ENCODE measurements at places on chromosomes 5 and 9.

GRCh38 chr5:172142709-172143215 lies 45.3 kb downstream of the STK10 start:
- H3K4me1 ChIP-seq: peaks cover 71% of the 10 kb centered on the region
- H3K4me3 ChIP-seq: no peak overlapping the region
- H3K36me3 ChIP-seq: peaks cover 55% of the 10 kb centered on the region
- H3K27me3 ChIP-seq: no peaks in the 10 kb centered on the region

GRCh38 chr5:119315516-119315949 lies 40.3 kb upstream of the TNFAIP8 start:
- peak overlapping the region; percentile 85 for H3K27ac ChIP-seq
- no peaks in the 10 kb centered on the region for H3K27me3 ChIP-seq
- DNase-seq: peak; percentile 65
- H3K36me3 ChIP-seq: peaks cover 67% of the 10 kb centered on the region
- peaks cover 91% of the 10 kb centered on the region for H3K4me1 ChIP-seq

DNA sequence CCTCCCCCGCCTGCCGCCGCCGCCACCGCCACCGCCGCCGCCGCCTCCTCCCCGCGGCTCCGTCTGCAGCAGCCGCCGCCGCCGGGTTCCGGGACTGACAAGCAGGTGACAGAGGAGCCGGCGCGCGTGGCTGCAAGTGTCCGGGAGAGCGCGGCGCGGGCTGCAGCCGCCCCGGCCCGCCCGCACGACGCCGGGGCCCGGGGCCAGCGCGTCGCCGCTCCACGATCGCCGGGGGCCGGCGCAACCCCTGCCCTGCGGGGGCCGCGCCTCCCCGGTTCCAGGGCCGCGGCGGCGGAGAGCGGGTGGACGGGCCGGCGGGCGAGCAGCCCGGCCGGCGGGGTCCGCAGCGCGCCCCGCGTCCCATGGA lies 343 bp downstream of the LMX1B start:
- H3K36me3 ChIP-seq: no peaks in the 10 kb centered on the region
- no peak overlapping the region for H3K27ac ChIP-seq

- no peak for DNase-seq
- no peaks in the 10 kb centered on the region for H3K36me3 ChIP-seq
- H3K27me3 ChIP-seq: peaks cover 32% of the 10 kb centered on the region
- H3K27ac ChIP-seq: no peak overlapping the region
Observed at GRCh38 chr5:159515197-159515596, 184.9 kb upstream of the IL12B start.

DNA sequence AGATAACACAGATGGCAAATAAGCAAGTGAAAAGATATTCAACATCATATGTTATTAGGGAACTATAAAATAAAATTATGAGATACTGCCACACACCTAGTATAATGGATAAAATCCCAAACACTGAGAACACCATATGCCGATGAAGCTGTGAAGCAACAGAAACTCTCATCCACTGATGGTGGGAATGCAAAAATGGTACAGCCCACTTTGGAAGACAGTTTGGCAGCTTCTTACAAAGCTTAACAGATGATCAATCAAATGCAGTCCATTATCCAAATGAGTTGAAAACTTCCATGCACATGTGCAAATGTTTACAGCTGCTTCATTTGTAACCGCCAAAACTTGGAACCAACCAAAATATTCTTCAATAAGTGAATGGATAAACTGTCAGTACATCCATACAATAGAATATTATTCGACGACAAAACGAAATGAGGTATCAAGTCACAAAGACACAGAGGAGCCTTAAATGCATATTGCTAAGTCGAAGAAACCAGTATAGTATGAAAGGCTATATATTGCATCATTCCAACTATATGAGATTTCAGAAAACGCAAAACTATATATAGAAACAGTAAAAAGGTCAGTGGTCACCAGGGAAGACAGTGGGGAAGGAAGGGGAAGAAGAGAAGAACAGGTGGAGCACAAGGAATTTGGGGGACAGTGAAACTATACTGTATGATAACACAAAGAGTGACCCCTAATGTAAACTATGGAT lies 14.9 kb downstream of the PFDN1 start:
- H3K27me3 ChIP-seq: no peaks in the 10 kb centered on the region
- H3K4me3 ChIP-seq: no peak overlapping the region

- DNase-seq: no peak
- peaks cover 37% of the 10 kb centered on the region for H3K27me3 ChIP-seq
- no peak overlapping the region for H3K4me3 ChIP-seq
- H3K4me1 ChIP-seq: no peaks in the 10 kb centered on the region
- H3K36me3 ChIP-seq: no peaks in the 10 kb centered on the region
Observed at GRCh38 chr9:99445920-99446319, 223.8 kb downstream of the SEC61B start.

DNA sequence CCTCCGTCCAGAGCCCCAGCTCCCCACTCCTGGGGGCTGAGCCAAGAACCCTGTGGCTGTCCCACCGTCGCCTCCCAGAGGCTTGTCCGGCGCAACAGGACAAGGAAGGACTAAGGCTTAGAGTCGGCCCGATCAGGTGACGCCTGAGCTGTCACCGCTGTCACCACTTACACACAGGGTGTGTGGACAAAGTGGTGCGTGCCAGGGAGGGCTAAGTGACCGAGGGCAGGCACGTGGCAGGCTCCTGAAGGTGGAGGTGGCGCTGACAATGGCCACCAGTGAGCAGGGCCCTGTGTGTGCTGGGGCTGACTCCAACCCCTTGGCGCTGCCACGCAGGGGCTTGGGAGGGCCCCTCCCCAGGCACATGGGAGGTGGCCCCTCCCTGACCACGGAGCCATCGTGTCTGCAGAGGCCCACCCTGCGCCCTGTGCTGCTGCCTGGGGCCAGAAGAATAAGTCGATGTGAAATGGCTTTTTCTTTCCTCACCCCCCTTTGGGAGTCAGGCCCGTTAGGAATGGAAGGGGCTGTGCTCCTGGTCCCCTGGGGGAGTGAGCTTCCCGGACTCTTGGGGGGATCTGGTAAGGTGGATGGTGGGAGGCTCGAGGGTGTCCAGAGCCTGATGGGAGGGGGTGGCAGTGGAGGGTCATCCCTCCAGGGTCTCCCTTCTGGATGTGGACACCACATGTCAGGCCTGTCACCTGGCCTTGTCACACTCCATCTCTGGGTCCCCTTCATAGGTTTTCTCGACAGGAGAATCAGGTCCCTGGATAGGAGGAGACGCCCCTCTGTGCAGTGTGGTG lies 2.6 kb upstream of the GPSM1 start:
- no peak for DNase-seq
- peaks cover 2% of the 10 kb centered on the region for H3K4me1 ChIP-seq
- no peaks in the 10 kb centered on the region for H3K36me3 ChIP-seq
- H3K27ac ChIP-seq: no peak overlapping the region

DNA sequence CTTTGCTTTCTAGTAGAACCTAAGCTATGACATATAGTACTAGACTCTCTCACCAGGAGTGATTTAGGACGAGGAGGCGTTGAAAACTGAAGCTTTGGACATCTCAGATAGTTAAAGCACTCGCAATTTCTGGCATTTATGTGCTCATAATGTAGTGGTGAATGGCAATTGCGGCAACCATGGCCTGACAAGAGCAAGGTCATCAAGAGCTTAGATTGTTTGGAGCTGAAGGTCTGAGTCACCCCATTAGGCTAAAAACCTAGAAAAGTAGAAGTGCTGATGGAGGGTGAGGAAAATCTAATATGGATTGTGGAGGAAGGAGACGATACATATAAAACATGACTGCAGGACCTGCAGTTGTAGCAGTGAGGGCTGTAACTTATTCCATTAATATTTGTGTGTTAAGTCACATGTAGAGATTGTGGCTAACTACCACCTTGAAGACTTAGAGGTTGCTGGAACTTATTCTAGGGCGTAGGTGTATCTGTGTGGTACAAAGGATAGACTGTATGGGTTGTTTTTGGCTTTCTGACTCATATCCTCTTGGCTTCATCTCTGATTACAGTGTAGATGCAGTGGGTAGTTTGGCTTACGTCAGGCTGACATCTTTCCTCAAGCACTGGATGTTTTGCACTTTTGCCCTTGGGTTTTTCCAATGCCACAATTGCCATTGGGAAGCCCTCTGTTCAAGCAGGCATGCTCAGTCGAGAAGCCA lies 138.9 kb upstream of the CDKN2B start:
- no peak overlapping the region for H3K27ac ChIP-seq
- H3K4me1 ChIP-seq: peaks cover 13% of the 10 kb centered on the region
- H3K4me3 ChIP-seq: no peak overlapping the region
- peaks cover 50% of the 10 kb centered on the region for H3K27me3 ChIP-seq
- DNase-seq: peak; percentile 9
- H3K36me3 ChIP-seq: no peaks in the 10 kb centered on the region

DNA sequence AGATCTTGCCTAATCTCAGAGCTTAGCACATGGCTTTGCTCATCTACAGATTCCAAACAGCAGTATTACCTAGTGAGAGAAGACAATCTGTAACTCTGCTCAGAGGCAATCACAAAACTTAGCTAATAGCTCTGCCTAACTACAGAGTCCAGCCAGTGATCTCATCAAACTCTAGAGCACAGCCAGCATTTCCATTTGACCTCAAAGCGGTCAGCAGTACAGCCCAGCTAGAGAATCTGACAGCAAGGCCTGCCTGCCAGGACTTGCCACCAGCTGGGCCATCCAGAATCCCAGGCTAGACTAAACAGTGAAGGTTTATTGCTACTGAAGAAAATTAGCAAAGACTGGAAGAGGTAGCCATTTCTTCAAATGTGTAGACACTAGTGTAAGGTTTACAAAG lies 217.9 kb upstream of the VLDLR start:
- DNase-seq: no peak
- H3K4me3 ChIP-seq: no peak overlapping the region
- H3K36me3 ChIP-seq: no peaks in the 10 kb centered on the region
- H3K4me1 ChIP-seq: no peaks in the 10 kb centered on the region

DNA sequence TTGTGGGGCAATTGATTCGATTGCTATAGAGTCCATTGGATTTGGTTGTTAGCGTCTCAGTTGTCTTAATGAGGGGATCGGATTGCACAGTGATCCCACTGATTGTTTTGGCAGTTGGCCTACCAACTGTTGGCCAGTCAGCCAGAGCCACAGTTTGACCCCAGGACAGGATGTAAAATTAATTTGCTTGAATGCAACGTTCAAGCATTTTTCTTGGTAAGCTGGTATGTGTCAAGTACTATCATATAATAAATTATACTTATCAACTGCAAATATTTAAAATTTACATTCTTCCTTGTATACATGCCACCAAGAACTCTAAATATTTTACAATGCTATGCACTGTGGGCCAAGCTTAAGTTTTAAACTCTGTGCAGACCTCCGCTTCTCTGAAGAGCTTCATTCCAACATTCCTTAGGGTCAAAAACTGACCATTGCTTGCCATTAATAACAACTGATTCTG lies 80.4 kb upstream of the OSMR start:
- H3K27me3 ChIP-seq: peaks cover 12% of the 10 kb centered on the region
- DNase-seq: no peak
- no peak overlapping the region for H3K27ac ChIP-seq
- H3K4me1 ChIP-seq: no peaks in the 10 kb centered on the region
- no peak overlapping the region for H3K4me3 ChIP-seq
- no peaks in the 10 kb centered on the region for H3K36me3 ChIP-seq

- H3K4me1 ChIP-seq: peaks cover 27% of the 10 kb centered on the region
- no peak overlapping the region for H3K27ac ChIP-seq
- H3K36me3 ChIP-seq: no peaks in the 10 kb centered on the region
- no peak overlapping the region for H3K4me3 ChIP-seq
- peaks cover 3% of the 10 kb centered on the region for H3K27me3 ChIP-seq
Observed at GRCh38 chr5:107389775-107390148, 281.0 kb downstream of the EFNA5 start.

- DNase-seq: no peak
- peaks cover 10% of the 10 kb centered on the region for H3K4me1 ChIP-seq
- no peak overlapping the region for H3K27ac ChIP-seq
- H3K36me3 ChIP-seq: no peaks in the 10 kb centered on the region
- no peak overlapping the region for H3K4me3 ChIP-seq
- H3K27me3 ChIP-seq: no peaks in the 10 kb centered on the region
Observed at GRCh38 chr5:122759241-122760070, 15.4 kb upstream of the SNX2 start.

- H3K4me3 ChIP-seq: no peak overlapping the region
- H3K27me3 ChIP-seq: no peaks in the 10 kb centered on the region
- H3K4me1 ChIP-seq: no peaks in the 10 kb centered on the region
- no peaks in the 10 kb centered on the region for H3K36me3 ChIP-seq
- H3K27ac ChIP-seq: no peak overlapping the region
- no peak for DNase-seq
Observed at GRCh38 chr5:27396998-27397397, 358.6 kb upstream of the CDH9 start.

DNA sequence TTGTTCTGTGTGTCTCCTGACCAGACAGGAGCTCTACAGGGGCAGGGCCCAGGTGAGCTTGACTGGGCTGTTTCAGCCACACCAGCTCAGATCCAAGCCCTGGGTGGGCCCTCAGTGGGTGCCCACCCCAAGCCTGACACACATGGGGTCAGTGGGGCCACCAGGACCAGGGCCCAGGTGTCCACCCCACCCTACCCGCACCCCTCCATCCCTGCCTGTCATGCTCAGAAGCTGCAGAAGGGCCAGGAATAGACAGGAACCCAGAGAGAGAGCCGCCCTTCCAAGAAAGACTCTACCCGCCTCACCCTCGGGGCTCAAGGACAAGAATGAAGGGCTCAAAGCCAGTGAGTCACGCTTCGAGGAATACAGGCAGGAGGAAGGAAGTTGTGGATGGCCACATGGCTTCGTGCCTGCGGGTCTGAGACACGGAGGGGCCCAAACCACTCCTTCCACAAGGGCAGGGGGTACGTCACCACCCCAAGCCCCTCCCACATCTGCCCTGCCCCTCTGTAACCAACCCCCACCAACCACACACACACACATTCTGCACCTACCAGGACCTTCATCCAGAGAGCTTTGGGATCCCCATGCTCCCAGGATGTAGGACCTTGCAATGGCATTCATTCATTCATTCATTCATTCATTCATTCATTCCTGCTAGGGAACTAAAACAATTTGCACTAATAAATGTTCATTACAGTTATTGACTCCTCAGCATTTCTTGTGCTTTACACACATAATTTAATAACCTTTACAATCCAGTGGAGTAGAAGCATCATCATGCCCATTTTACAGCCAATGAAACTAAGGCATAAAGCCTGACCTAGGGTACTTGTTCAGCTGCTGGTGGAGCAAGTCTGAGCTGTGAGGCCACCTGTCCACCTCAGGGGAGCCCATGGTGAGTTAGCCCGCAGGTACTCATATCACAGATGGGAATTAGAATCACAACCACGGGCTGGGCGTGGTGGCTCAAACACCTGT lies 55.9 kb upstream of the STXBP1 start:
- H3K27me3 ChIP-seq: peaks cover 2% of the 10 kb centered on the region
- H3K36me3 ChIP-seq: peaks cover 15% of the 10 kb centered on the region
- peak; percentile 76 for DNase-seq
- peaks cover 73% of the 10 kb centered on the region for H3K4me1 ChIP-seq

- no peak overlapping the region for H3K27ac ChIP-seq
- H3K36me3 ChIP-seq: no peaks in the 10 kb centered on the region
- no peak for DNase-seq
- H3K27me3 ChIP-seq: peaks cover 9% of the 10 kb centered on the region
- H3K4me3 ChIP-seq: no peak overlapping the region
Observed at GRCh38 chr9:211036-211435, 3.6 kb upstream of the DOCK8 start.
